ENCODE measurements at places on chromosomes 4 and X.
A peak's percentile ranks its signal among the peaks of the same experiment; 100 is the strongest.

- no peak for DNase-seq
Measured at GRCh38 chr4:119730671-119730950, 102.0 kb upstream of the PDE5A start.

DNA sequence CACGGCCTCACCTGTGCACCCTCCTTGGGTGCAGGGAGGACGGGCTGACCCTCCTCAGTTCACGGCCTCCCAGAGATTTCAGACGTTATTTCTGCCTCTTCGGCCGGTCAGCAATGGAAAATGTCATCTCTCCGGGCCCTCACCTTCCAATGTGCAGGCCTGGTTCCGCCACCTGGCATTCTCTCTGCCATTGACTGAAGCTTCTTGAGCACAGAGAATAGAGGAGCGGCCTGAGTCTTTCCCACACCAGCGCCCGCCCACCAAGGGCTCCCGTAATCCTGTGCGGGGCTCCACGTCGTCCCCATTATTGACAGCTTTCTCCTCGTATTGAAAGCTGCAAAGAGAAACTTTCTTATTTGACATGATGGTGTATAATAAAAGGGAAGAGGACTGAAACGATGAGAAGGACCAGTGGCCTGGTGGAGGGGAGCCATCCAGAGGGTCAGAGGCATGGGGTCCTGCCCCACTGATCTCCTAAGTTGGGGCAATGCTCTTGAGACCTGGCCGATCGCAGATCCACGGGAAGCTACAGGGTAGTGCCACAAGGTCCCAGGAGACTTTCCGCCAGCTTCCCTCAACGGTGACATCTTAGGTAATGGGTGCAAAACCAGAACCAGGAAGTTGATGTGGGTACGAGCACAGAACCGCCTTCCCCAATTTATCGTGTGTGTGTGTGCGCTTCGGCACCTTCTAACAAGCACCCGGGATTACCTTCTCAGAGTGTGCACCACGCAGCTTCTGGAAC, 20.6 kb downstream of the HTRA3 start:
- no peak for DNase-seq

DNA sequence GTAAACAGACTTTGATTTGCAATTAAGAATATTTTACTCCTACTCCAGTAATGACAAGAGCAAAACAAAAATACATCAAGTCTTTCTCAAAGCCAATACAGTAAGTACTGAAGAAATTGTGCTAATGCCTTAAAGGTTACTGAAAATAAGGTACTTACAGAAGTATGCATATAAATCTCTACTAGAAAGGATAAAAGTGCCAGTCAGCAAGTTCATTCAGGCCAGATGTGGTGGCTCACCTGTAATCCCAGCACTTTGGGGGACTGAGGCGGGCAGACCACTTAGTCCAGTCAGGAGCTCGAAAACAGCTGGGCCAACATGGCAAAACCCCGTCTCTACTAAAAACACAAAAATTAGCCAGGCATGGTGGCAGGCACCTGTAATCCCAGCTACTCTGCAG, 27.9 kb downstream of the LRBA start:
- no peak for DNase-seq

- no peak for DNase-seq
Measured at GRCh38 chr4:76624241-76624681, 189.2 kb downstream of the SHROOM3 start.

- DNase-seq, result no peak
Measured at GRCh38 chr4:185113340-185113739, 29.7 kb upstream of the SLC25A4 start.

GRCh38 chr4:168451744-168452390, 28.4 kb downstream of the DDX60L start:
- no peak for DNase-seq

DNA sequence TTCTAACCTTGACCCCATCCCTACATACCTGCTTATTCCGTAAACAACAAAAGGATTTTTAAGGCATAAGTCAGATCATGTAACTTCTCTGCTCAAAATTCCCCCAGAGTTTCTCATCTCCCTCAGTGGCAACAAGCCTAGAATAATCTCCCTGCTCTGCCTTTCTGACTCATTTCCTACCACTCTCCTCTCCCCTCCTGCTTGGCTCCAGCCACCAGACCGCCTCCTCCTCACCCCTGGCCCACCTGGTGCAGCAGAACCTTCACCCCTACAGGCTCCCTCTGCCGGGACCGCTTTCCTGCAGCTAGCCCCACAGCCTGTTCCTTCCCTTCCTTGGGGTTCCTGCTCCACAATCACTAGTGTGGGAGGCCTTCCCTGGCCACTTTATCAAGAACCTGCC, 32.1 kb downstream of the TSPAN5 start:
- DNase-seq, result no peak

DNA sequence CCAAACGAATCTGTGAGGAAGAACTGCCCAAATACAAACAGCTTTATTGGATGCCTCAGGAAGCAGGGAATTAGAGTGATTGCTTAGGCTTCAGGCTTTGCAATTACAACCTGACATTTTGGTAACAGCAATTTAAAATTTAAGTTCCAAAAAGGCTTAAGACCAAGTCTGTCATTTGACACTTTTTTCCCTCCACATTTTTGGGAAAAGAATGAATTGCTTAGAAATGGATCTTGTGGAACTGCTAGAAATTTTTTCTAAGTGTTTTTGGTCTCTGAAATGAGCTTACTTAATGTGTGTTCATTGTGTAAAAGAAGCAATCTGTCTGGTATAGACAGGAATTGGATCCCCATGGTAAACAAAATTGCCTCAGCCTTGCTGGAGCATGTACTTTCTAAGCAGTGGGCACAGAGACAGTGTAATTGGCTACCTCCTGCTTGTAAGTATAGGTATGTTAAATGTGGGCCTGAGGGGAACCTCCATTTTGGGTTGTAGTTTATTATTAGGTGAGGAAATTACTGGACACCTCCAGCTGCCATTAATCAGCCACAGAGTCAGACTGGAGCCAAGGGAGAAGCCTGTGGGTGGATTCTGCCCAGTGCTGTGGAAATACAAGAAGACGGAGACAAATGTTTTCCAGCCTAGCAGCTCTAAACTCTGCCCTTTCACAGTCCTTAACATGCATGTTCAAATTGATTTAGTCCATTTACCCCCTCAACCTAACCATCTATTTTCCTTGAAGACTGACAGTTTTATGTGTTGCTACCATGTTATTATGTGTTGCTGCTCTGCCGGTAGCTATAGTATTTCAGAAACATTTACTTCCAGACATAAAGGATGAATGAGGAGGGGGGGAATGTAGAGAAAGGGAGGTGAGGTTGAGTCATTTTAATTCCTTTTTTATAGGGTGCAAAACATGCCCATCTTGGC, 473.0 kb downstream of the SPRY1 start:
- DNase-seq, result no peak

- DNase-seq, result no peak
Measured at GRCh38 chr4:25551605-25552004, 104.0 kb upstream of the SLC34A2 start.

- DNase-seq, result peak; percentile 18
Measured at GRCh38 chr4:89658701-89659024, 178.3 kb downstream of the SNCA start.

- no peak for DNase-seq
Measured at GRCh38 chr4:80492761-80493160, 157.2 kb downstream of the CFAP299 start.

All from GM06990 (cell line).